ENCODE measurements at places on chromosomes 13 and 19. TPM values are rescaled to one million over a fixed set of nuclear protein-coding genes. Genes with fewer than 3 reads are reported as not detected.

The CABP5 gene
- not detected for total RNA-seq

The CGB5 gene
- not detected for total RNA-seq

The GRK1 gene
- not detected for total RNA-seq

The GIPR gene
- total RNA-seq, result under 0.01 TPM

The CYP2F1 gene
- total RNA-seq, result not detected

The TNNT1 gene
- 0.77 TPM for total RNA-seq

The SCAMP4 gene
- total RNA-seq, result 21.9 TPM

The KLK15 gene
- not detected for total RNA-seq

The ZNF208 gene
- 0.09 TPM for total RNA-seq

The IGFL2 gene
- total RNA-seq, result not detected

The ATP8A2 gene
- total RNA-seq, result 0.11 TPM

The FCER2 gene
- total RNA-seq, result not detected

The MAN2B1 gene
- total RNA-seq, result 57.1 TPM

The SBNO2 gene
- 15.9 TPM for total RNA-seq

The CYP4F22 gene
- total RNA-seq, result not detected

The CYP2A7 gene
- total RNA-seq, result not detected

The FFAR2 gene
- total RNA-seq, result not detected

The ILF3 gene
- total RNA-seq, result 73.7 TPM

The BEST2 gene
- not detected for total RNA-seq

The NLRP11 gene
- total RNA-seq, result under 0.01 TPM

The RFXAP gene
- 1.0 TPM for total RNA-seq

The SIGLECL1 gene
- total RNA-seq, result not detected

The PROZ gene
- total RNA-seq, result not detected

The PGLYRP2 gene
- not detected for total RNA-seq

The CEACAM16 gene
- not detected for total RNA-seq

The HPN gene
- 0.09 TPM for total RNA-seq

The HRC gene
- total RNA-seq, result not detected

The PRR19 gene
- 0.22 TPM for total RNA-seq

The MED25 gene
- 12.6 TPM for total RNA-seq

The CBLC gene
- not detected for total RNA-seq

The OR10H1 gene
- total RNA-seq, result not detected

The ZNF431 gene
- 4.7 TPM for total RNA-seq

The MEF2B gene
- total RNA-seq, result not detected

The KDELR1 gene
- total RNA-seq, result 34.7 TPM

The ZFR2 gene
- total RNA-seq, result 0.09 TPM

The RNF225 gene
- not detected for total RNA-seq

The CD37 gene
- not detected for total RNA-seq

The GPR18 gene
- not detected for total RNA-seq

The SHANK1 gene
- not detected for total RNA-seq

The CD22 gene
- total RNA-seq, result 0.26 TPM

The LGALS14 gene
- not detected for total RNA-seq

The MVB12A gene
- total RNA-seq, result 32.3 TPM

The MEIOSIN gene
- not detected for total RNA-seq

The RNF17 gene
- not detected for total RNA-seq

The ZNF223 gene
- total RNA-seq, result 7.3 TPM

The SLC27A5 gene
- 8.6 TPM for total RNA-seq

The DAND5 gene
- total RNA-seq, result 0.34 TPM

The SHISA7 gene
- not detected for total RNA-seq

The NCLN gene
- total RNA-seq, result 23.4 TPM

The SIGLEC11 gene
- total RNA-seq, result not detected

The SLC10A2 gene
- not detected for total RNA-seq

The ZNF700 gene
- total RNA-seq, result 7.8 TPM

The GTF2F1 gene
- 40.5 TPM for total RNA-seq

The ZNF221 gene
- total RNA-seq, result 3.9 TPM

The ZNF99 gene
- total RNA-seq, result not detected

The SLITRK6 gene
- total RNA-seq, result not detected

The IL17D gene
- total RNA-seq, result 1.5 TPM

The TMPRSS9 gene
- under 0.01 TPM for total RNA-seq

The GPR183 gene
- total RNA-seq, result 3.6 TPM

The CYP4F2 gene
- 0.09 TPM for total RNA-seq

All from dermis lymphatic vessel endothelial cell (primary cell).